DMS79 (cell line): ENCODE measurements at places on chromosomes 16 and 17.

DNA sequence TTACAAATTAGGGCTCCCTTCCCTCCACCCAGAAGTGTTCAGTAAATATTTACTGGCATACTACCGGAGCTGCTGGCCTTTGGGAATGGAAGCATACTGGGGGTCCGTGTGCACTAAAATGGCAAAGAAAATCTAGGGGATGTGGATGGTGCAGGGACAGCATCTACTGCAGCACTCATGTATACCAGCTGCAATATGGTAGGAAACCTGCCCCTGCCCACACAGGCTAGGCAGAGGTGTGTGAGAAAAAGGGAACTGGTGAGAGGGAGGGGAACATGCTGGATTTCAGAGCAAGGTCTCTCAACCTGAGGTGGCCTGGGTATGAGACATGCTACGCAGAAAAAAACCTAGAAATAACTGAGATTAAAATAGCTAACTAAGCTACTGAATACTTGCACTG lies 145.4 kb downstream of the CDH13 start:
- DNase-seq, result no peak

GRCh38 chr17:42362245-42362961 lies 25.8 kb downstream of the STAT3 start:
- DNase-seq, result peak; percentile 93

DNA sequence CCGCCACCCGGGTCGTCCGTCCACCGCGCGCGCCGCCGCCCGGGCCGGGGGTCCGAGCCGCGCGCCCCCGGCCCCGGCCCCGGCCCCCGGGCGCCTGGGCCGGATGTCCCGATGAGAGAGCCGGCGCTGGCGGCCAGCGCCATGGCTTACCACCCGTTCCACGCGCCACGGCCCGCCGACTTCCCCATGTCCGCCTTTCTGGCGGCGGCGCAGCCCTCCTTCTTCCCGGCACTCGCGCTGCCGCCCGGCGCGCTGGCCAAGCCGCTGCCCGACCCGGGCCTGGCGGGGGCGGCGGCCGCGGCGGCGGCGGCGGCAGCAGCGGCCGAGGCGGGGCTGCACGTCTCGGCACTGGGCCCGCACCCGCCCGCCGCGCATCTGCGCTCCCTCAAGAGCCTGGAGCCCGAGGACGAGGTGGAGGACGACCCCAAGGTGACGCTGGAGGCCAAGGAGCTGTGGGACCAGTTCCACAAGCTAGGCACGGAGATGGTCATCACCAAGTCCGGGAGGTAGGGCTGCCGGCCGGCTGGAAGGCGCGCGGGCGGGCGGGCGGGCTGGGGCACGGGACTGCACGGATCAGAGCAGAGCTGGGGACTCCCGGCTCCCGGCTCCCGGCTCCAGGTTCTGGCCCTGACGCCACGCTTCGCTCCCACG lies 548 bp downstream of the TBX2 start:
- DNase-seq, result no peak

DNA sequence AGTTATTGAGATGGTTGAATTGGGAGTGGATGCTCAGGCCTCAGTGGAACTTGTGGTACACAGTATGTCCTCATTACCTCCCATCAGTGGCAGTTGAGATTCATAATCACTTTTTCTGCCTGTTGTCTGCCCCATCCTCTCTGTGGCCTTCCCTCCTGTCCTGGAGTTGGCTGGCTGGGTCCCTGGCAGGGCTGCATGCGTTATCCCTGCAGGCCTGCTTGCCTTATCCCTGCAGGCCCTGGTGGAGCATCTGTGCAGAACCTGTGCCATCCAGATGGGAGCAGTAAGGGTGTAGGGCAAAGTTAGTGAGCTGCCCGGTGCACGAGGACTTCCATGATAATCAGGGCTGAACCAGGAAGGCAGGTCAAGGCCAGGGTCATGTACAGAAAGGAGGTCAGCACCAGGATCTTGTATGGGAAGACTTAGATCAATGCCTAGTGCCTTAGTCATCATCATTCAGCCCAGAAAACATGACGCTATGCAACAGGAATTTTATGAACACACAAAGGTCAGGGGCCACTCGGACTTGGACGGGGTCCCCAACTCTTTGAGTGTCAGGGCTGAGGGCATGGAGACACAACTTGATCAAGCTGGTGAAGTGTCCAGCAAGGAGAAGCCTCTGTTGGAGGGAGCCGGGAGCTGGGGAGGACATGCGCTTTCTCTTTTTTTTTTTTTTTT lies 47.2 kb downstream of the ABCC1 start:
- DNase-seq, result no peak

DNA sequence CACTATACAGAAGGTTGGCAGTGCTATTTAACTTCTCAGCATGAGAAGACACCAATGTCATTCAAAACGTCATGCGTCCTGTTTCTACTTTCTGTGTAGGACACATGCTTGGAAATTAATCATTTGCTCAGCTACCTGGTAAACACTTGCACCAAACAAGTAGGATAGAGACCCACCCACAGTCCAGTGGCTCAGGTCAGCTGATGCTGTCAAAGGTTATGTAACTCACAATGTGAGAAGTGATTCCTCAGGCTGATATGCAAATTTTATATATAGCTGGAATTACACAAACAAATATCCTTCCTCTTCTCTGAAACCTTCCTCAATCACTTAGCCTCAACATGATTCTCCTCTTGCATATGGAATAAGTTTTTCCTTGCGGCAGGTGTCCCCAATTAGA lies 59.6 kb downstream of the ZZEF1 start:
- DNase-seq, result no peak

GRCh38 chr17:29526322-29526721 lies 40.5 kb downstream of the ABHD15 start:
- DNase-seq, result no peak

- DNase-seq, result no peak
Measured at GRCh38 chr17:19317359-19318095, 45.0 kb downstream of the B9D1 start.

- no peak for DNase-seq
Measured at GRCh38 chr16:51508490-51509212, 357.6 kb upstream of the SALL1 start.

- DNase-seq, result no peak
Measured at GRCh38 chr16:4679850-4680636, 13.3 kb upstream of the NUDT16L1 start.

DNA sequence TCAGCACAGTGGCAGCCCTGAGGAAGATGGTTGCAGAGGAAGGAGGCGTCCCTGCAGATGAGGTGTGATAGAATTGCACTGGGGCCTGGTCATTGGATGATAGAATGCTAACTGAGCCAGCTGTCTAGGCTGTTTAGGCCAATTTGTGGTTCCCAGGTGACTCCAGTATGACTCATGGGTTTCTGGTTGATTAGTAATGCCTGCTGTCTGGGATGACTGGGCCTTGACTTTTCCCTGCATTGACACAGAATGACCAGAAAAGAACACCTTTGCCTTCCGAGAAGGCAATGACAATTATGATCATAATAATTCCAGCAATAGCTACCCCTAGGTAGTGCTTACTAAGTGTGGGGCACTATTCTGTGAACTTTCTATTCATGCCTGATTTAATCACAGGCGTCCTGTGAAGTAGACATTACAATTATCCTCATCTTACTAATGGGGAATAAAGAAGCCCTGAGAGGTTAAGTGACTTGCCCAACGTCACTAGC lies 31.5 kb downstream of the USP43 start:
- DNase-seq, result no peak

DNA sequence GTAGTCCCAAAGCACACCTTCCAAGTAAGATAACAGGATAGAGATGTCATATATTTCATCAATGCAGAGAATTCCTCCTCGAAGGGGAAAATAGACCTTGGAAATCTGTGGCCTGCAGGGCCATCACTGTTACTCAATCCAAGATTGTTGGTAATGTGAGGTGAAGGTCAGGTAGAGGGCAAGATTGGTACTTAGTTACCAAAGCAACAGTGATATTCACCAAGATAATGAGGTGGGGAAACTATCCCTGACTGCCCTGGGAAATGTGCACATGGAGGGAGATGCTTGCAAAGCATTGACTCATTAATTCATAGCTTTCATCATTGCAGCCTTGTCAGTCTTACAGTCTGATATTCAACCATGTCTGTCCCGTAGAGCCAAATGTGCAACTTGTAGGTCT lies 234.1 kb upstream of the MON1B start:
- DNase-seq, result no peak

GRCh38 chr17:35103271-35103670 lies 16.4 kb downstream of the RAD51D start:
- DNase-seq, result no peak

- no peak for DNase-seq
Measured at GRCh38 chr17:37551788-37552187, 57.4 kb downstream of the SYNRG start.

- DNase-seq, result no peak
Measured at GRCh38 chr17:64102627-64103390, 27.1 kb downstream of the ERN1 start.

GRCh38 chr16:87661561-87661960 lies 59.3 kb downstream of the JPH3 start:
- no peak for DNase-seq

- DNase-seq, result no peak
Measured at GRCh38 chr16:24822974-24823373, 22.8 kb upstream of the SLC5A11 start.

GRCh38 chr17:79272666-79273219 lies 198.1 kb downstream of the ENGASE start:
- DNase-seq, result no peak

DNA sequence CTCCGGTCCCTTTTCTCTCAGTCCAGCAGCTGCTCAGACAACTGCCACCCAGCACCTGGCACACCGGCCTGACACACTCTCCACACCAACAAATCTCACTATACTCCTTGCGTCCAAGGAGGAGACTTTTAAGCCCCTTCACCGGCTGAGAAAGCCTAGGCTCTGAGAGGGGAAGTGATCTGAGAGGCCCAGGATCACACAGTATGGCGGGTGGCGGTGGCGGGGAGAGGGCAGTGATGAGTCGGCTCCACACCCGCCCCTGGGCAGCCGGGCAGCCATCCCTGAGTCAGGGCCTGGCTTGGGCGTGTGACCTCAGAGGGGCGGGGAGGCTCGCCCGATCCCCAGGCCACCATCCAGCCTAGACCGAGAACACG lies 569 bp downstream of the FLII start:
- DNase-seq, result no peak

GRCh38 chr17:62597150-62597549 lies 30.3 kb upstream of the MRC2 start:
- no peak for DNase-seq

DNA sequence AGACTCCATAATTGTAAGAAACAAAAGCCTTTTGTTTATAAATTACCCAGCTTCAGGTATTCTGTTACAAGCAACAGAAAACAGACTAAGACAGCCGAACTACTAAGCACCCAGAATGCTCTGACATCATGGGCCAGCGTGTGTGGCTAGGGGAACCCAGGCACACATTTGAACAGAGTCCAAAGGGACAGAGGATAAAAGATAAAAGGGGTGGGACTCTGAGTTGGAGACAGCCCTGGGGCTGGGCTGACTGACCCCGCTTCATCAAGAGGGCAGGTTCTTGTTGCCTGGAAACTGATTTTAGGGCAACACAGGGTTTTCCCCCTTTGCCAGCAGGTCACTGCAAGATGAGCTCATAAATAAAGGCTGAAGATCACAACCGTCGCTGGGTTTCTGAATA lies 30.5 kb upstream of the ZNF287 start:
- no peak for DNase-seq

GRCh38 chr16:67144943-67145342 lies 5.9 kb downstream of the B3GNT9 start:
- no peak for DNase-seq

DNA sequence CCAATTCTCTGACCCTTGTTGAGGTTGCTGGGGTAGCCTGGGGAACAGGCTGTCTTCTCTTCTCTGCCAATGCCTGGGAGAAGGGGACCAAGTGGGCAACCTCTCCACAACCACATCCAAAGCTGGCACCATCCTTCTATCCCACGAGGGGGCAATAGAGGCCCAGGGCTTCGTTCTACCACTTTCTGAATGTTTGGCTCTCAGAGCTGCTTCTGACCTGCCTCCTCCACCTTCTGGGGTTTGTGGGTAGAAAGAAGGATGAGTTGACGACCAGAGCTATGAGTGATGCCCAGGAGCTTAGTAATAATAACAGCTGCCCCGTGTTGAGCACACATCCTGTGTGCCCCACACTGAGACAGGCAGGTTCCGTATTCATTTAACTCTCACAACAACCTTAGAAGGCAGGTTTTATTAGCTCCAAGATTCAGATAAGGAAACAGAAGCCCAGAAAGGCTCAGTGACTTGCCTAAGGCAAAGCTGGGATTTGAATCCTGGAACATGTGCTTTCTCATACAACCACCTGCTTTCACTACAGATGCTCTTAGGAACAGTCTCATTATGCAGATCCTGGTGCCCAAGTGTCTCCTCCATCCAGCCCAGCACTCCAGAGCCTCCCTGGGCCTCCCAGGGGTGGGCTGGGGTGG lies 11.1 kb downstream of the TSPOAP1 start:
- no peak for DNase-seq

- no peak for DNase-seq
Measured at GRCh38 chr17:40561294-40561870, 3.9 kb downstream of the CCR7 start.

GRCh38 chr16:84888450-84888849 lies 68.7 kb downstream of the CRISPLD2 start:
- DNase-seq, result no peak

- DNase-seq, result peak; percentile 30
Measured at GRCh38 chr17:82283208-82283749, 9.8 kb upstream of the CSNK1D start.

GRCh38 chr16:85653290-85653891 lies 35.4 kb downstream of the GINS2 start:
- no peak for DNase-seq

GRCh38 chr16:12435018-12435417 lies 368.7 kb downstream of the CPPED1 start:
- no peak for DNase-seq

- DNase-seq, result no peak
Measured at GRCh38 chr16:3007957-3008689, 4.6 kb upstream of the CLDN9 start.

DNA sequence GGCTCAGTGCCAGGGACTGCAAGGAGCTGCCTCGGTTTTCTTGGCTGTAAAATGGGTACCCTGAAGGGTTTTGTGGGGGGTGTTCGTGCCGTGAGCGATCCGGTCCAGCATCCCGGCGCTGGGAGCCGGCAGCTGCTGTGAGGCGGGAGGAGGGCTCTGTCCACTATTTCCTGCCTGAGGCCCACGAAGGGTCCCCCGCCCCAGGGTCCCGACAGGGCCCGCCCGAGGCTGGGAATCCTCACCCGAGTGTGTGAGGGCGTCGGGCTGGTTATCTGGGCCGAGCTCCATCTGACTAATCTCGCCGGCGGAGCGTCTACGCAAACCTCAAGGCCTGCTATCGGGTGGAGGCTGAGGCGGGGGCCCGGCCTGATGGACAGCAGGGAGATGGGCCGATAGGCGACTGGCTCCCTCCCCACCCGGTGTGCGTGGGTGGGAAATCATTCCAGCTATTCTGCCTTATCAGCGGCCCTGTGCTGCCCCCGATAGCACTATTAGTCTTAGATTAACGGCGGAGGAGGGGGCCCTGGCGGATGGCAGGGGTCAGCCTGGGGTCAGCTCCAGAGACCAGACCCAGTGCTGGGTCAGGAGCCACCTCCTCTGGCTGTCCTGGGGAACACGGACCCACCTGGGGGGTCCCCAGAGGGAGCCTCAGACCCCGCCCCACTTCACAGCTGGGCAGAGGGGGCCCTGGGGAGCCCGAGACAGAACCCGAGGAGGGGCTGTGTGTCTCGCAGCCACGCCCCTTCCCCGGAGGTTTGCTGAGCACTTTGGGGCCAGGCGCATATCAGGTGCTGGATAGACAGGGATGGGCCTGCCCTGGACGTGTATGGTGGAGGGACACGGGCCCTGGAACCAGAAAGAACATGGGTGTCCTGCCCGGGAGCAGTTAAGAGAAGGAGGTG lies 44.7 kb downstream of the ZFPM1 start:
- no peak for DNase-seq
